ENCODE measurements at places on chromosomes 11 and 22.

DNA sequence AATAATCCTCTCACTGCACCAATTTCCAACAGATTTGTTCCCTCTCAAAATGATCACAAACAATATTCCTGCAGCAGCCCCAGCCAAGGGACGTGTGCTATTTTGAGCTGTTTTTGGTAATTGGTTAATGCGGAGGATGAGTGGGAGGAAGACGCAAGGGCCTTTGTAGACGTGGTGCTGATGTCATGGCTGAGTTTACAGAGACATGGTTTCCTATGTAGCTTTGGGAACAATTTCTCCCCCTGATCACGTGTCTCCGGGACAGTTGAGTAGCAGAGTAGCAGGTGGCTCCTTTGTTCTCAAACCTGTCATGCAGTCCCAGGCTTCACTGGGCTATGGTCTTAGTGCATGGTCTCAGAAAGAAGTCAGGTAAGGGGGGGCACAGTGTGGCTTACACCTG is 183.2 kb upstream of the NECTIN1 start:
- DNase-seq = peak; percentile 80

DNA sequence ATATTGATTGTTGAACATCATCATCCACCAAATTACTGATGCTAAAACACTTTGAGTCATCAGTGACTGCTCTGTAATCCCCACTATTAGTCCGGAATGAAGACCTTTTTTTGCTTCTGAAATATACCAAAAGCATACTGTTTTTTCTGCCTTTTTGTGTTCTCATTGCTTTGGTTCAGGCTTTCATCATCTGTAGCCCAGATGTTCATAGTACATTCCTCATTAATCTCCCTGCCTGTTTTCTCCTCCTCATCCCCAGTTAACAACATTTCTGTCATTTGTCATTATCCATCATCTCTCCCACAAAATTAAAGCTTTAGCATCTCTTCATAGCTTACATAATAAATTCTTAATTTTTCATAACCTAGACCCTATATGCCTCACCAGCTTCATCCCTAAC is 9.2 kb downstream of the CEP57 start:
- DNase-seq = no peak

DNA sequence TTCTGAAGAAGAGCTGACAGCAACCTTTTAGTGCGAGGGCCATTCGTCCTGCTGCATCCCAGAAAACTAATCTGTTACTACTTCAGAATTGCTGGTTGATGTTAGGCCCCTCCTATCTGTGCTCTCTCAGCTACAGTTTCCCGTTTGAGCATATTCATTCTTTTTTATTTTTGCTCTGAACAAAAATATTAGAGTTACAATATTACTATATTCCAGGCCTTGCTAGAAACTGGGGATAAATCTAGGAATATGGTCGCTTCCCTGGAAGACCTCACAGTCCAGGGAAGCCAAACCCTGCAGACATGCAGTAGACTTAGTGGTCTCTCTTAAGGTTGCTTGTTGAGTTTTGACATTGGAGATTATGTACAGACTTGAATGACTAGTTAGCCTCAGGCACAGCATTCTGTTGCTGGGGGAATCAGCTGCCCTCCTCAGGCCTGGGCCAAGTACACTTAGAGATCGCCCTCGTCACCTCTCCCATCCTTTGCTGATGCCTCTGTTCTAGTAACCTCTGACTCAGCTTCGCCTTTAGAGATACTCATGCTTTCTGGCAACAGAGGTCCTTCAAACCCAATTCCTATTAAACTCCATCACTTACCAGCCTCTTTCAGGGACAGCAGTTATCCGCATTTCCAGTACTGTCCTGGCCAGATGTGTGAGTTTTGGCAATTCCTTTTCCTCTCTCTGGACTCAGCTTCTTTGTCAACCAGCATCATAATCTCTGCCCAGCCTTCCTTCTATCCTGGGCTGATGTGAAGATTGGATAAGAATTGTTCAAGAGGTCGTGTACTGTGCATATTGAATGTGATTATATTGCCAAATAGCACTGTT is 698 bp upstream of the ANAPC15 start:
- no peak for DNase-seq

DNA sequence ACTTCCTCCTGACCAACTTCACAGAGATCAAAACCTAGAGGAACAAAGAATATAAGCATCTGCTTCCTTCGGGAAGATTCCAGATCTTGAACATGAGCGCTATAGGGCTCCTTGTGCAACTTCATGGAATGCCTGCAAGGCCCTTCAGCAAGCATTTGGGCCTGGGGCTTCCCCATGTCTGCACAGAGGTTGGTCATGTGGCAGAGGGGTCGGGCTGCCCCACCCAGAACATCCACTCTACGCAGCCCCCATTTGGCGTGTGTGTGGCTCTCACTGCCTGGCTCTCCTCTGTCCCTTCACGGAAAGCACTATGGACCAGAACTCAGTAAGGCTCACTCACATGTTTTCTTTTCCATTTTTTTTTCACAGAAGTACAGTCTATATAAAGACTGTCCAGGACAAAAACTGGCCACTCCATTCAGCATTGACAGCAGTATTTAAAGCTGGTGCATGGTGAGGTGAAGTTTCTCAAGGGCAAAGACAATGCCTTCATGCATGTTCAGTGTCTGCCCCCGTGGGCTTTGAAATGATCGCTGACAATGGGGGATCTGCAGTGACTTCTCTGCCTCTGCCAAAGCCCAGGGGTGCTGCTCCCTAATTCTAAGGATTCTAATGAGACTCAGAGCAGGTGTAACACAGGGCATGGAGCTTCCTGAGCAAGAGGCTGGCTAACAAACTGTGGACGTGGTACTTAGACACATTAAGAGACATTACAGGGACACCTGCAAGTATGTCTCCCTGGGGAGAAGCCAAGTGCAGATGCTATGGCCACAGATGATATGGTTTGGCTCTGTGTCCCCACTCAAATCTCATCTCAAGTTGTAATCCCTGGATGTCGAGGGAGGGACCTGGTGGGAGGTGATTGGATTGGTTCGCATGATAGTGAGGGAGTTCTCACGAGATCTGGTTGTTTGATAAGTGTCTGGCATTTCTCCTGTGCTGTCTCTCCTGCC is 66.5 kb upstream of the PITPNB start:
- DNase-seq = no peak

DNA sequence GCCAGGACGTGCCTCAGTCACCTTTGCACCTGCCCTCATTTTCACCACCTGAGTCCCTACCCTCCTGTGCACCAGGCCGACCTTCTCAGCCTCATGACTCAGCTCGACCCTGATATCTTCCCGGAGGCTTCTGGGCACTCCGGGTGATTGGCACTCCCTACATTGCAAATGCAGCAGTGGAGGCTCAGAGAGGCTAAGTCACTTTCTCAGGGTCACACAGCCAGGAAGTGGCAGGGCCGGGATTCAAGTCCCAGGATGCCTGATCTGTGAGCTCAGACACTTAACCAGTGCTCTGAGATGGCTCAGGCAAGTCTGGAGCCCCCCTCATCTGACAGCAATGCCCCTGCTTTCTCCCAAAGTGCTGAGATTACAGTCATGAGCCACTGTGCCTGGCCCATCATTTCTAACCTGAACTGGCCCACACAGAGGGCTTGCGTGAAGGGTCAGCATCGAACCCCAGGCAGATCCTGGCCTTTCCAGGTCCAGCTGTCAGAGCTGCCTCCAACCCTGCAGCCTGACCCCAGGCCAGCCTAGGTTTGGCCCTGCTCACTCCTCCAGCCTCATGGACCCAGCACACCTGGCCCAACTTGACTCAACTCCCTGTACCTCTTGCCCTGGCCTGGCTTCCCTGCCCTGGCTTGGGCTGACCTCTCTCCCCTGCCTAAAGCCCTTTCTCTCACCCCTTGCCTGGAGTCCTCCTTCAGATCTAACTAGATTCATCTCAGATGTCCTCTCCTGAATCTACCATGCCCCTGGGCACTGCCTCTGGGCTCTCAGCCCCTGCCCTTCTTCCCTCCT is 40.7 kb upstream of the RTL6 start:
- DNase-seq = no peak

- no peak for DNase-seq
Measured at GRCh38 chr11:57729479-57729878, 11.8 kb upstream of the SELENOH start.

- no peak for DNase-seq
Measured at GRCh38 chr11:14518820-14519219, 1.4 kb downstream of the PSMA1 start.

- DNase-seq = peak; percentile 3
Measured at GRCh38 chr11:6298605-6299004, 21.7 kb downstream of the CAVIN3 start.

DNA sequence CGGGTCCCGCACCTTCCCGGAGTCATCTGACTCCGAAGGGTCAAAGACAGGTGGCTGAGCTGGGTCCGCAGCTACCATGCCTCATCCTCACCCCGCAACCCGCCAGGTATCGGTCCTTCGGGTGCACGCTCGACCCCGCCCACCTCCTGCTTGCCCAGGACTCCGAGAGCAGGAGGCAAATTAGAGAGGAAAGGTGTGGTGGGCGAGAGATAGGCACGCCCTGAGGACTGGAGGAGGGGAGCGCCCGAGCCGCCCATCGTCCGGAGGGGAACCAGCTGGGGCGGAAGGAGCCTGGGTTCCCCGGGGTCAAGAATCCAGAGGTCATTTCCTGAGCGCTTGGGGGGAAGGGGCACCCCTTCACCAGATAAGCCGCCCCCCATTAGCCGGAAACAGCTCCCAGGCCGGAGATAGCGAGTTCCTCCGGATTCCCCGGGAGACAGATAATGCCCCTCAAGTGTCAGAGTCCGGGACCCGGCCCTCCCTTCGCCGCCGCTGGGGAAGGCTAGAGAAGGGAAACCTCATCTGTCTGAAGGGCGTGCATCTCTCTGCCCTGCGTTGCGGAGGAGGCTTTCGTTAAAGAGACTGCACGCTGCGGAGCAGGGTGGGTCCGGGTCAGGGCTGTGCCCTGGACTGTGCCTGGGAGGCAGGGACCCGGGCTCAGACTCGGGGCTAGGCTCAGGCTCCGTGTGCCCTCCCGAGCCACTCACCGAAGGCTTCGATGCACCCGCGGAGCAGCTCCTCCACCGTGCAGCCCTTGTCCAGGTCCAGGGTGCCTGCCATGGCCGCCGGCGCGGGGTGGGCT is 1.7 kb downstream of the RASGRP2 start:
- DNase-seq = no peak

GRCh38 chr11:65135633-65136145 is 1.4 kb upstream of the SYVN1 start:
- no peak for DNase-seq

- DNase-seq = no peak
Measured at GRCh38 chr11:115623021-115623451, 118.8 kb upstream of the CADM1 start.

DNA sequence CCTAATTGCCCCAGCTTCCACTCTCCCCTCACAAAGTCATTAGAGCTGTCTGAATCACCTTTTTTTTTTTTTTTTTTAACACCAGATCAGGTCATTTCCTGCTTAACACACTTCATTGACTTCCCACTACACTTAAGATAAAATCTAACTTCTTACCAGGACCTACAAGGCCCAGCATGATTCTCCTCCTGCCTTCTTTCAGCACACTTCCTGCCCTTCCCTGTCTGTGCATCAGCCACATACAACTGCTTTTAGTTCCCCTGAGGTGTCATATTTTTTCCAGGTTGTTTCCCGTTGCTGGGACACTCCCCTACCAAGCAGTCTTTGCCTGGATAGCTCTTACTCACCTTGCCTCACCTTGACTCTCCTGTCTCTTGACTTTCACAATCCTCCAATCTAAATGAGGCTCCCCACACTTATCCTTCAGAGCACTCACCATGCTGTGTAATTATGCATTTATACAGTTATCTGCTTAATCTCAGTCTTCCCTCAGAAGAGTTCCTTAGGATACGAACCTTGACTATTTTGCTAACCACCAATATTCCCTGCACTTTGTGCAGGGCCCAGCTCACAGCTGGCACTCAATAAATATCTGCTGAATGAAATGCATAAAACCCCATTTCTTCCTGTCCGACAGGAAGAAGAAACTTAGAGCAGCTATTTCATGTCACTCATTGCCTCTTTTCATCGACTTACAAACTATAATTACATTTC is 96.6 kb upstream of the AKIP1 start:
- no peak for DNase-seq

DNA sequence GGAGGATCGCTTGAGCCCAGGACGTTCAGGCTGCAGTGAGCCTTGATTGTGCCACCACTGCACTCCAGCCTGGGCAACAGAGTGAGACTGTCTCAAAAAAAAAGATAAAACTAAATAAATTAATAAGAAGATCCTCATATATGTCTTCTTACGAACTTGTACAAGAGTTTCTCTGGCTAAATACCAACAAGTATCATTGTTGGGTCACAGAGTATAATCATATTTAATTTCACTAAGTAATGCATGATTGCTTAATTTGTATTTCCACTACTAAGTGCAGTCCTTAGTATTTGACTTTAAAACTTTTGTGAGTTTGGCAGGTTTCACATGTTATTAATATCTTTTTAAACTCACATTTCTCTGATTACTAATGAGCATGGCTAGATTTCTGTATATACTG is 60.9 kb downstream of the PACS1 start:
- DNase-seq = no peak

- DNase-seq = no peak
Measured at GRCh38 chr11:42054351-42054900, 595.0 kb upstream of the LRRC4C start.

DNA sequence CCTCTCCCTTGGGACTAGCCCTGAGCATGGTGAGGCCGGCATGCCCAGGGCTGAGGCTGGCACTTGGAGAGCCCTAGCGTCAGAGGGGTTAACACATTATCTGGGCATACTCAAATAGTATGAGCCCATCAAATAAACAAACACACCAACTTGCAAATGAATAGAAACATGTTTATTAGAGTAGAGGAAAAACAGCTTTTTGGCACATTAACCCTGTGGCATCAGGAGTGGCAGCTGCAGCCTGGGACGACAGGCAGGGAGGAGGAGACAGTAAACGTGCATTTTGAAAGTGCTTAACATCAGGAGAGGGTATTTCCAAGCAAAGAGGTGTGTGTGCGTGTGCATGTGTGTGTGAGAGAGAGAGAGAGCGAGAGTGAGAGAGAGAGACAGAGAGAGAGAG is 684.9 kb downstream of the NTM start:
- DNase-seq = peak; percentile 80

GRCh38 chr11:889687-890475 is 20.7 kb downstream of the CHID1 start:
- DNase-seq = no peak

DNA sequence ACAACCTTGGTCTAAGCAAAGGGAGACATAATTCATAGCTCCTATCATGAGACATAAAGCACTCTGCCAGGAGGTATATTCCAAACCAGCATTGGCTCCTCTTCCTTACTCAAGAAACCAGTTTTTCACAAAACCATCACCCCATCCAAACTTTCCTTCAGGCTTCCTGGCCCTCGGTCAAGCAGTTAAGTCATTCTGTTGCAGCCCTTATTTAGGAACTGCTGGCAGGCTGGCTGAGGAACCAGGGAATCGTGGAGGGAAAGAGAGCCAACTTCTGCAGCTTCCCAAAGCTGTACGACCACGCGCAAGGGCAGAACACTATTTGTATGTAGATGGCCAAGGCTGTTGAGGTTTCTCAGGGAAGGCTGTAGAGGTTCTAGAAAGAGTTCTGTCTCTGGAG is 680 bp downstream of the IFT46 start:
- no peak for DNase-seq

Data from NCI-H1092 (cell line).